GM23248 (cell line): ENCODE measurements at places on chromosomes 7 and 10.

DNA sequence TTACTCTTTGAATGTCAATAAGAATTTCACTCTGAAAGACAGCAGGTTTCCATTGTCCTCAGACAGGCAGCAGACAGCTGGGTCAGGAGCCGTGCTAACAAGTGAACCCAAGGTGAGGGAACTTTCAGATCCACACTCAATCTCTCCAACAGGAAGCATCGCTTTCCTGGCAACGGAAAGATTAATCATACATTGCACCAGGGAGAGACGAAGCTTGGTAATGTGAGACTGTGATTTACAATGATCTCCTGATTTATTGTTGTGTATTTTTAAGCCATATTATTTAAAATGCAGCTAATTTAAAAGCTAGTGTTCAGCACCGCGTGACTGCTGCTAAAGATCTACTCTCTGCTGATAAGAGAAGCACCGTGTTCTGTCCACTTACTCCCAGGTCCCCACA, 17.5 kb upstream of the NOM1 start:
- H3K4me1 ChIP-seq, result no peaks in the 10 kb centered on the region
- H3K27ac ChIP-seq, result no peak overlapping the region
- no peak overlapping the region for H3K4me3 ChIP-seq
- DNase-seq, result peak; percentile 36

DNA sequence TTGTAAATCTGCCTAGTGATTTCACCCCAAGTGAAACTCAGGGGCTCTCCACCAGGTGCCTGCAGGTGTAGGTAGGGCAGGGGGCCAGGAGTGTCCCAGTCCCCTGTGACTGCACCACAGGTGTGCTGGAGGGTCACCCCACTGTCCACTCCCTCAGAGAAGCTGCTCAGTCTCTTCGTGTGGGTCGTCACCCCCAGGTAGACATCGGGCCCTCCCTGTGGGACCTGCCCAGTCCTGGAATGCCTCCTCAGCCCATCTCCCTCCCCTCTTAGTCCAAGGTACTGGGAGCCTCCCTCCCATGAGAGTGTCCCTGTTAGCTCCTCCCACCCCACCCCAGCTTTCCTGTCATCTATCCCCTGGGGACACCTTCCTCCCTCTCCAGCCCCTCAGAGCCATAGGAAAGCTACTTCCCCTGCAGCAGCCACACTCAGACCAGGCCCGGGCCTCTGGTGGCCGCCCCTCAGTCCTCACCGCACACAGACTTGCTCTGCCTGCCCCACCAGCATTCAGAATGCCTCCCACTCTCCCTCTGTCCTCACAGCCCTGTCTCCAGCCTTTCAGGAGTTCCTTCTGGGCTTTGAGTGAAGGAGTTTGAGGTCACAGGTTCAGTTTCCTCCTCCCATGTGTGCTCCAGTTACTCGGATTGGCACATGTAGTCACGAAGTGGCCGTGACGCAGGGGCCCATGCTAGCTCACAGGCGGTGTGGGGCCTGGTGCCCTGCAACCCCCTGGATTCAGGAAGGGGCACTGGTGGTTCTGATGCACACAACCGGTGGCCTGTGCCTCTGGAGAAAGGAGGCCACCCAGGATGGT, 5.1 kb downstream of the ALOX5 start:
- peaks cover 33% of the 10 kb centered on the region for H3K27me3 ChIP-seq
- no peaks in the 10 kb centered on the region for H3K36me3 ChIP-seq
- H3K4me3 ChIP-seq, result no peak overlapping the region
- no peak overlapping the region for H3K27ac ChIP-seq

DNA sequence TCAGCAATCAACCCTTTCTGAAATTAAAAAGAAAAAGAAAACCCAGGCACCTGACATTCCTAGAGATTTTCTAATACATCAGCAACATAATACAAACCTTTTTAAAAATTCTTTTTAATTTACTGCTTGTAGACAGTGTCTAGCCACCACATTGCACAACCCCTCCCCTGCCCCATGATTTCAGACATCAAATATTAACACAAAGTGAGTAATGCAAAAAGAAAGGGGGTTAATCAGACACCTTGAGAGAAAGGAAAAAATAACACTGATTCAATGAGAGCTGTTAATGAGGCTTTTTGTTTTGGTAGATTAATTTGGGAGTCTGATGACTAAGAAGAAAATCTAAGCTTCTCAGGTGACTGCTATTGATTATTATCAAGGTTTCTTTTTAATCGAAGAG, 55.3 kb downstream of the SLC25A13 start:
- H3K4me3 ChIP-seq, result no peak overlapping the region
- H3K36me3 ChIP-seq, result no peaks in the 10 kb centered on the region
- DNase-seq, result no peak
- H3K27me3 ChIP-seq, result no peaks in the 10 kb centered on the region
- no peaks in the 10 kb centered on the region for H3K4me1 ChIP-seq

- no peaks in the 10 kb centered on the region; the same call in 1 of the 2 replicates for H3K36me3 ChIP-seq
- H3K4me3 ChIP-seq, result no peak overlapping the region
- no peaks in the 10 kb centered on the region for H3K27me3 ChIP-seq
- H3K27ac ChIP-seq, result no peak overlapping the region
- no peaks in the 10 kb centered on the region for H3K4me1 ChIP-seq
These were observed 230.4 kb downstream of the TNS3 start for GRCh38 chr7:47351233-47352154.

- peaks cover 6% of the 10 kb centered on the region; the same call in 1 of the 2 replicates for H3K36me3 ChIP-seq
- no peaks in the 10 kb centered on the region for H3K27me3 ChIP-seq
- H3K27ac ChIP-seq, result no peak overlapping the region
- no peak for DNase-seq
- H3K4me3 ChIP-seq, result no peak overlapping the region
These were observed 80.2 kb downstream of the KMT2C start for GRCh38 chr7:152355474-152356057.

DNA sequence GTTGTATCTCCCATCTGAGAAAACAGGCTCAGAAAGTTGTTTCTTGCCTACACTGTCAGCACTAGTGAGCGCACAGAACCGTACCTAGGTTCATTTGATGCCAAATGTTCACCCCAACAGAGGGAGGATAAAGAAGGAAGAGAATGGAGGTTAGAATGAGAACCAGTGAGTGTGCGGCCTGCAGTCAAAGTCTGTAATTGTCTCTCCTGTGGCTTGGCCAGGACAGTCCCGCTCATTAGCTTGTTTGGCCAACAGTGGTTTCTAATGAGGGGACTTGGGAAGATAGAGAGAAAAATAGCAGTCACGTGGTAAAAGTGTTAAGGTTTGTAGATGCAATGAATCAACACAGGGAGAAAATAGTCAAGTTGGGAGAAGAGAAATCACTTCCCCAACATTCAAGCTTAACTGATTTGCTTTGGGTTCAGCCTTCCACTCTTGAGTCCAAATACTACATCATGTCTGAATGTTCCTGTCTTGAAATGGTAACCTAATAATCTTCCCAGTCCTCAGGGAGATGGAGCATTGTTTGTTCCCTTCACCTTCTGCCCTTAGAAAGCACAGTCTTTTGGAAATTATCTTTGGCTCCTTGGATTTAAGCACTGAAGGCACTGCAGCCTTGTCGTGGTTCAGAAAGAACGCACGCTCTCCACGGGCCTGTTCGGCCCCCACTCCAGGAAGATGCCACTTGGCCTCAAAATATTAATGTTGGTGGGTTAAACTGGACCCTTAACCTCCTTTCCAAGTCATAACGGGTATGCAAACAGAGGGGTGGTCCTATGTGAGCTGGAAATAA, 360.4 kb upstream of the ZNF32 start:
- no peak for DNase-seq
- no peak overlapping the region for H3K27ac ChIP-seq
- H3K36me3 ChIP-seq, result no peaks in the 10 kb centered on the region
- H3K27me3 ChIP-seq, result no peaks in the 10 kb centered on the region

DNA sequence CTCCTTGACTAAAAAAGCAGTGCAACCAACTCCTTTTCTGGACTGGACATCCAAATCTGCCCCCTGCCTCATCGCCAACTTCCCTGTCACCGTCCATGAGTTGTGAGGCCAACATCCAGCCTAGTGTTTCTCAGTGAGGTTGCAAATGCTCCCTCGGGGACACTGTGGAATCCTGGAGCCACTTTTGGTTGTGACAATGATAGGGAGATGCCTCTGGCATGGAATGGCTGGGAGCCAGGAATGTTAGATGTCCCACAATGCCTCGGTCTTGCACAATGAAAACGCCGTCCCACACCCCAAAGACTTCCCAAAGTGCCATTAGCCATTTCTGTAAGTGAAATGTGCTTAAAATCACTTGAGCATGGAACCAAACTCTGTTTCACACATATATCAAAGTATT, 105.2 kb downstream of the OSBPL3 start:
- no peak for DNase-seq
- H3K27me3 ChIP-seq, result no peaks in the 10 kb centered on the region
- H3K4me3 ChIP-seq, result no peak overlapping the region
- no peaks in the 10 kb centered on the region for H3K36me3 ChIP-seq

DNA sequence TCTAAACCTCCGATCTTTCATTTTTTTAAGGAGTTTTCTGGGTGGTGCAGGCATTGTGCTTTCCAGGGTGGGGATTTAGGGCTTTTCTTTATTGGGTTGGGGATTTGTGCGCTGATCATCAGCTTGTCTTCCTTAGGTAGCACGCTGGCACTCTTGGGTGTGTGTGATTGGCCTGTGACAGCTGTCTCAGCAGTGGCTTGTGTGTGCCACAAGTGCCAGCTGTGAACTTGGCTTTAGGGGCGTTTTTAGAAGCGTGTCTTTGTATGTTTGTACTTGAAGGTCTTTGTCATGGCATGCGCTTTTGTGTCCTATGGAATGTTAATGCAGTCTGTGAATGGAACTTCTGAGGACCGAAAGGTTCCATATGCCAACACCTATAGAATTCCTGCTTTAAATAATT, 788 bp downstream of the AKAP9 start:
- H3K4me1 ChIP-seq, result peaks cover 21% of the 10 kb centered on the region; the same call in 1 of the 2 replicates
- peak overlapping the region; percentile 91 for H3K4me3 ChIP-seq
- peak overlapping the region; percentile 90 for H3K27ac ChIP-seq
